ENCODE measurements at places on chromosomes 3 and 15. TPM values are rescaled to one million over a fixed set of nuclear protein-coding genes. Genes with fewer than 3 reads are reported as not detected.

The TGM5 gene
- not detected for polyA plus RNA-seq

The GOLGA8T gene
- polyA plus RNA-seq, result not detected

The IL17RC gene
- polyA plus RNA-seq, result 1.2 TPM

The C2CD4B gene
- polyA plus RNA-seq, result not detected

The FMN1 gene
- polyA plus RNA-seq, result 0.40 TPM

The BFSP2 gene
- polyA plus RNA-seq, result 0.50 TPM
